ENCODE measurements at places on chromosomes 4 and X.
A peak's percentile ranks its signal among the peaks of the same experiment; 100 is the strongest.

- no peak for DNase-seq
Observed at GRCh38 chr4:99564921-99565320, 1.1 kb upstream of the TRMT10A start.

GRCh38 chr4:62644372-62644771 is 1444.2 kb downstream of the ADGRL3 start:
- no peak for DNase-seq

GRCh38 chr4:105150503-105150902 is 3.8 kb downstream of the TET2 start:
- DNase-seq: no peak

- no peak for DNase-seq
Observed at GRCh38 chr4:27018910-27019309, 158.3 kb downstream of the STIM2 start.

GRCh38 chrX:25536307-25536970 is 520.7 kb upstream of the ARX start:
- no peak for DNase-seq

GRCh38 chr4:94583914-94584641 is 132.3 kb downstream of the PDLIM5 start:
- no peak for DNase-seq

DNA sequence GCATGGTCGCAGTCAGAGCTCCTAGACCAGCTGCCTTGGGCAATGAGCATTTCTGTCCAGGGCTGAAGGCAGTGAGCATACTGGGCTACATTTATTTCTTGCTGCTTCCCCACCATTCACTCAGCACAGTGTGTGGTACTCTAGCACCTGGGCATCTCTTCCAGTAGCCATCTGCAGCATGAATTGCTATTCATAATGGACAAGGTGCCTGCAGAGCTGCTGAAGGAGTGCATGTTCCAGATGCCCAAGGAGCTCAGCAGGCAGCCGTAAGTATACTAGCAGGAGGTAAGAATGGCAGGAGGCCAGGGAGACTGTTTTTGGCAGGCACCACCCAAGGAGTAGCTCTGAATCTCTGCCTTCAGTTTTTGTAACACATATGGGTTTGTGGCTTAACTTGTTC is 110.4 kb upstream of the RXFP1 start:
- no peak for DNase-seq

- DNase-seq: no peak
Observed at GRCh38 chr4:99219479-99219878, 433 bp upstream of the ADH6 start.

DNA sequence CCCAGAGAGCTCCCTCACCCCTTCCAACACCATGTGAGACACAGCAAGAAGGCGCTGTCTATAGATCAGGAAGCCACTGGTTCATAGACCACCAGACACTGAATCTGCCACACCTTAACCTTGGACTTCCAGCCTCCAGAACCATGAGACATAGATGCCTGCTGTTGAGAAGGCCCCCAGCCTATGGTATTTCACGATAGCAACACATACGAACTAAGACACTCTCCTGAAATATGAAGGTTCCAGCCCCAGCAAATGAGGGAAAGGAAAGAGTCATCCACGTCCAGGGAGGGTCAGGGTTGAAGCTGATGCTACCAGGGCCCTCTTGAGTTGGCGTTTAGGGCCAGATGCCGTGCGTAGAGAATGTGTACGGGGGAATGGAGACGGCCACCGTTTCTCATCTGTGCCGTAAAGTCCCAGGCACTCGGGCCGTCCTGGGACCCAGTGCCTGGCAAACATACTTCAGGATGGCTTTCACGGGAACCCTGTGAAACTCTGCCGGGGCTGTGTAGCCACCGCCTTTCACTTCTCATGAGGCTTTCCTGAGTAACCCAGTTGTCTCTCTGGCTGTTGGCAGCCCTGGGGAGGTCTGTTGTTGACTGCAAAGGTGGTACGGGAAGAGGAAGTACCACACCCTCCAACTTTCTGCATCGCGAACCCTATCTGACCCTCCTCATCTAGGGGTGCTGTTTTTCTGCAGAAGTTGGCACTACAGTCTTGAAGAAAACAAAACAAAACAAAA is 17.7 kb upstream of the P2RY8 start:
- no peak for DNase-seq

- DNase-seq: no peak
Observed at GRCh38 chr4:3441501-3442459, at the start of gene HGFAC. HGFAC (plus strand) TSS chr4:3441968; CDS start chr4:3442002, 34 bp downstream.

DNA sequence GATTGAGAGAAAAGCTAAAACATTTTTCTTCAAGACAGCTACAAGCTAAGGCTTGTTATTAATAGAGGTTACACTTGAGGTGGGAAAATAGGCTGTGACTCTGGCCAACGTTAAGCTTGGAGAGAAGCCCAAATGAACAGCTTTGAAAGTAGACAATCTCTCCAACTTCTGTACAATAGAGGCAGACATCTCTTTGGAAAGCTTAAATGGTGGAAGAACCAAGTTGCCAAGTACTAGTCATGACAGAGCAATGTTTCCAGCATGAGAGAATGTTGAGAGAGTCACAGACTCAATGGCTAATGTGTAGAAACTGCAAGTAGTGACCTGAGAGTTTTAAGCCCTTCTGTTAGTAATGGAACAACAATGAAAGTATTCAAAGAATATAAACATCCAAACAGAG is 298.1 kb downstream of the INPP4B start:
- DNase-seq: no peak

GRCh38 chr4:180058691-180059215 is 2184.4 kb upstream of the TENM3 start:
- peak; percentile 82 for DNase-seq

DNA sequence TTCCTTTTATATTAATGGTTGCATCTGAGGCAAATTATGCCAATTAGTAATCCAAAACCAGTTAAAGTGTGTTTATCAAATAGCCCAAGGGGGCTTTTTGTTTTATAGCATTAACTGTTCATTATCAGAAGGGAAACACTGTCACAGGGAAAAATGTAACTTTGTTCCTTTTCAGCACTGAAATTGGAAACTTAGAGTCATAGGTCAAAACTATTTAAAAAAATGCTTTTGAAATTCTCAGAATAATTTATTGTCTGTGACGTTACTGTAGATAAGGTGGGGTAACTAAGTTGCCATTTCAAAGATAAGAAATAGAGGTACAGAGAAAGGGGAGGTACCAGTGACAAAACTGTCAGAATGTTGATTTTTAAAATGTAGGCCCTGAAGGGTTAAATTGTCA is 129.3 kb downstream of the AKAP4 start:
- no peak for DNase-seq

GRCh38 chrX:124325732-124326131 is 6.7 kb upstream of the TEX13D start:
- DNase-seq: no peak

DNA sequence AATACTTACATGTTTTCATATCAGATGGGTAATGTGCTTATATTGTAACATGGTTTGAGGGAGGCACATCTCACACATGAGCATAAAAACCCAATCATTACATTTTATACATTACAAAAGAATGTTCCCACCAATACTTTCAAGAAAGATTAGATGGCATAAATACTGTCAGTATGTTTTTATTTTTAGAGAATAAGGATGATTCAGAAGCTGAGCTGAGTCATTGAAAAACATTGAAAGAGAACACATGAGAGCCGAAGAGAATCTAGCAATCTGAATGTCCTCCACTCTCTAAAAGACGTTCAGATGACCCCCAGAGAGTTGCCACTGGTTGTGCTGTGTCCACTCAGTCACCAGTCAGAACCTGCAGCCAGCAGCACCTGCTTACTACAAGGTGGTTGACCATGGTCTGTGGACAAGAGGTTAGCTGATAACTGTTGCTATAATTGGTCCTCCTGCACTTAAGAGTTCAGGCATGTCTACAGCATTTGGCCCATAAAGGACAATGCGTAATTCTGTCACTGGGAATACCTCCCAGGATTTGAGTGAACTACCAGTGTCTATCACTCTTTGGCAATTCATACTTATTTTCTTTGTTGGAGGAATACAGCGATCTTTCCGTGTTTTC is 382.2 kb upstream of the IGFBP7 start:
- DNase-seq: no peak

GRCh38 chr4:48698029-48698971 is 81.8 kb downstream of the FRYL start:
- DNase-seq: no peak

DNA sequence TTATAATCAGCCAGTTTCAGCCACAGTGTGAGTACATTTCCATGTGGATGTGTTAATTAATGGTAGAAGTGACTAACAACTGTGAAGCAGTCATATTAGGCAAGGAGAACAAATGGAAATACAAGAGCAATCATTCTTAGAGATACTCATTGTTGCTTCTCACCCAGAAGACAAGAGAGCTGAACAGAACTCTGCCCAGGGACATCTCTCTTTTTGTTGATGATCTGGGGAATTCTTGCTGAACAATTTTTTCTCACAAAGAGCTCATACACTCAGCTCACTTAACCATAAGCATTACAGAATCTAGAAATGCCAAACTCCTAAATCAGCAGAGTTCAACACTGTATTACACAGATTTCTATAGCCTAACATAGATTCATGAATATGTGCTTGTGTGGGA is 150.1 kb downstream of the COMMD8 start:
- DNase-seq: no peak

DNA sequence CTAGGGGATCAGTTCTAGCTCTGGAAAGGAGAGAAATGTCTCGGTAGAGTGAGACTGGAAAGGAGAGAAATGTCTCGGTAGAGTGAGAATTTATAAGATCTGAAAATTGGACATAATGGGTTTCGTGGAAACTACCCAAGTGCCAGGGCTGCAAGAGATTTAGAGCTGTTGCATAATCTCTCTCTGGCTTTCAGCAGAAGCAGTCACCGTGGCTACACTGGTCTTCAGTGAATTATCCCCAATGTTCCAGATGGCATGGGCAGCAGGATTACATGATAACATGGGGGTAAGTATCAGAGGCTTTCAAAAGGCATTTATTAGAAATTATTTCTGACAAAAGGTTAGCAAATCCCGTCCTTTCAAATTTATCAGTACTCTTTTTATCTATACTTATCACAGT is 435.5 kb downstream of the NKX6-1 start:
- no peak for DNase-seq

GRCh38 chr4:90095000-90095399 is 32.2 kb upstream of the CCSER1 start:
- DNase-seq: no peak

- no peak for DNase-seq
Observed at GRCh38 chr4:122178961-122179360, 26.8 kb downstream of the BLTP1 start.

DNA sequence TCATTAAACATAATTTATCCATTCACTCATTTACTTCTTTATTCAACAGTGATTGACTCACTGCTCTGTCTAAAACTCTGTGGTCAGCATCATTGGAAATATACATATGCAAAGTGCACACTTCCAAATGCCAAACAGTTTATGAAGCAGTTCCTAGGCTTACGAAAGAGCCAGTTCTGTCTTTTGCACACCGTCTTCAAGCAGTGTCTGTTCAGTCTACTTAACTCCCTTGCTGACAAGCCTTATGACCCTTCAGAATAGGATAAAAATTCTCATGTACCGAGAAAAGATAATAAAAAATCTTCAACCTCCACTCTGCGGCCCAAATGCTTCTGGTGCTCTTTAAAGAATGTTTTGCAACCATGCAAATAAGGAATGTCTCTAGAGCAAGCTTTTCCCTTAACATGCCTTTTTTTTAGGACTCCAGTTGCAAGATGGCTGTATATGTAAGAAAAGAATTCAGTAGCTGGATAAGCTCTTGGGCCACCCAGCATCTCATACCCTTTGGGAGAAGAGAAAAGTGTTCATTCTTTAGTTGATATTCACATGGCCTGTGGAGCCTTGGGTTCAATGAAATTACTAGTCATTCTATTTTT is 1037.0 kb upstream of the SLIT2 start:
- DNase-seq: no peak

DNA sequence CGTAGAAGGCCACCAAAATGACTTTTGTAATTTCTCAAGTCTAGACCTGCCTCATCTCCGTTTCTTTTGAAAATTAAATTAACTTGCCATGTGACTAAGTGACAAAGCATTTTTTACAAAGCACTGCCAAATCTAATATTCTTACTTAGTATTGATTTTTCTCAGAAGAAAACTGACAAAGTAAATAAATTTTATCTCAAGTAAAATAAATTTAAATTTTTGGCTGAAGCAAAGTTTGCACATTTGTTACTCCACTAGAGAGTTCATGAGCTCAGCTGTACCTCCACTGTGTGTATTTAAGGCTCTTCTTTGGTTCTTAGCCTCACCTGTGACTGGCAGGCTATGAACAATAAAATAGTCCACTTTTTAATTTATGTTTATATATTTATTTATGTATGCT is 441.1 kb upstream of the PCDH10 start:
- DNase-seq: no peak

- no peak for DNase-seq
Observed at GRCh38 chr4:182604161-182604622, 313.0 kb downstream of the DCTD start.

DNA sequence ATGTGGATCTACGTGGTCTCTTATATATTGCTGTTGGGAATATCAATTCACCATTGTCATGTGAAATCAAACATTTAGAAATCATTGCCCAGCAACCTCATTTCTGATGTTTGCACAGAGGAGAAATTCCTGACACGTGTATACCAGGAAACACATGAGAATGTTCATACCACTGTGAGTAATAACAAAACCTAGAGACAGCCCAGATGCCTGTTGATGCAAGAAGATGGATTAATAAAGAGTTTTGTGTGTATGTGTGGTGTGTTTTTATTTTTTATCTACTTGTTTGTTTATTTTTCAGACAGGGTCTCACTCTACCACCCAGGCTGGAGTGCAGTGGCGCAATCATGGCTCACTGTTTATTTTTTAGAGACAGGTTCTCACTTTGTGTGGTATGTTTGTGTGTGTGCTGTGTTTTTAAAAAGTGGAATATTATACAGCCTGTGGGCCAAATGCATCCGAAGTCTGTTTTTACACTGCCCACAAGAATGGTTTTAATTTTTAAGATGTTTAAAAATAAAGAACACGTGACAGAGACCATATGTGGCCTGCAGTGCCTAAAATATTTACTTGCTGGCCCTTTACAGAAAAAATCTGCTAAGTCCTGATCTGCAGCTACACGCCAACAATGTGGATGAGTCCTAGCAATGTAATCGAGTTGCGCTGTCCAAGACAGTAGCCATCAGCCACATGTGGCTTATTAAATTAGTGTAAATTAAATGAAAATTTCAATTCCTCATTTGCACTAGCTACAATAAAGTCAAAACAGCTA is 39.2 kb downstream of the TXLNG start:
- no peak for DNase-seq

- no peak for DNase-seq
Observed at GRCh38 chr4:7967501-7968261, 28.0 kb upstream of the AFAP1 start.

DNA sequence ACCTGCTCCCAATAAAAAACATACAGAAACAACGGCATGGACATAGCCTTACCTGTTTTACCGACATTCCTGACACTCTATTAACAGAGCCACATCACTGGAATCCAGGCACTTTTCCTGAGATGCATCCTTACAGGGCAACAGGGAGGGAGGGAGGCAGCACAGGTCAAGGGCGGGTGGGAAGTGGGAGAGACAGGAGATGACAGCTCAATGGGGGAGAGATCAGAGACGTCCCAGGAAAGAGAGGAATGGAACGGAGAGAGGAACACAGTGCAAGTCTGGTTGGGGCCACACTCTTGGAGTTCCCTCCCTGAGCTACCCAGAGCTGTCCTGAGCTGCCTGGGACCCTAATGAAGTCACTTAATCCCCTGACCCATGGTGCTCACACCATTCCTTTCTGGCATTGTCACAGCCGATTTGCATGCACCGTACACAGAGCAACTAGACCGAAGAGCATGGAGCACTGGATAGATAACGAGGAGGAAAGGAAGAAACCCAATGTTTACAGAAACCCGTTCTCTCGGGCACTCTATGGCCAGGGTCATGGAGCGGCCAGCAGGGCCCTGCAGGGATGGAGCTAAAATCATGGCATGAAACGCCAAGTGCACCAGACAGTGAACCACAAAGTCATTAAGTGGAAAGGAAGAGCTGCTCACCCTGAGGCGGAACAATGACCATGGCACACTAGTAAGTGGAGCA is 93.1 kb downstream of the NSUN7 start:
- DNase-seq: no peak
